ENCODE measurements at places on chromosomes 4 and X. TPM values are rescaled to one million over a fixed set of nuclear protein-coding genes. Genes with fewer than 3 reads are reported as not detected.

Gene P2RY4
- not detected for polyA plus RNA-seq

Gene HAND2
- not detected for polyA plus RNA-seq

Gene PIR
- 1.2 TPM for polyA plus RNA-seq

Gene SMARCA5
- 49.2 TPM for polyA plus RNA-seq

Gene PCSK1N
- 243 TPM for polyA plus RNA-seq

Gene GNRHR
- not detected for polyA plus RNA-seq

Gene PLP2
- not detected for polyA plus RNA-seq

Gene ARMCX1
- polyA plus RNA-seq: 84.5 TPM

Gene GLRB
- 24.9 TPM for polyA plus RNA-seq

Gene ABLIM2
- polyA plus RNA-seq: 14.9 TPM

Gene POU4F2
- polyA plus RNA-seq: not detected

Gene CDX4
- not detected for polyA plus RNA-seq

Gene APLN
- 0.38 TPM for polyA plus RNA-seq

Gene PAGE4
- polyA plus RNA-seq: not detected

Gene POF1B
- not detected for polyA plus RNA-seq

Gene TRIML2
- not detected for polyA plus RNA-seq

Gene SEPSECS
- polyA plus RNA-seq: 5.6 TPM

Gene DAPP1
- polyA plus RNA-seq: not detected

Gene GABRG1
- polyA plus RNA-seq: 0.22 TPM

Gene PNMA5
- 1.0 TPM for polyA plus RNA-seq

Gene AFP
- 0.14 TPM for polyA plus RNA-seq

Gene BEX3
- 991 TPM for polyA plus RNA-seq

Gene ZBTB49
- polyA plus RNA-seq: 16.3 TPM

Gene CT45A5
- polyA plus RNA-seq: not detected

Gene PDE5A
- polyA plus RNA-seq: 12.9 TPM
